Fibroblast of the aortic adventitia (primary cell): ENCODE measurements at places on chromosomes 7 and 10.
A peak's percentile ranks its signal among the peaks of the same experiment; 100 is the strongest.

DNA sequence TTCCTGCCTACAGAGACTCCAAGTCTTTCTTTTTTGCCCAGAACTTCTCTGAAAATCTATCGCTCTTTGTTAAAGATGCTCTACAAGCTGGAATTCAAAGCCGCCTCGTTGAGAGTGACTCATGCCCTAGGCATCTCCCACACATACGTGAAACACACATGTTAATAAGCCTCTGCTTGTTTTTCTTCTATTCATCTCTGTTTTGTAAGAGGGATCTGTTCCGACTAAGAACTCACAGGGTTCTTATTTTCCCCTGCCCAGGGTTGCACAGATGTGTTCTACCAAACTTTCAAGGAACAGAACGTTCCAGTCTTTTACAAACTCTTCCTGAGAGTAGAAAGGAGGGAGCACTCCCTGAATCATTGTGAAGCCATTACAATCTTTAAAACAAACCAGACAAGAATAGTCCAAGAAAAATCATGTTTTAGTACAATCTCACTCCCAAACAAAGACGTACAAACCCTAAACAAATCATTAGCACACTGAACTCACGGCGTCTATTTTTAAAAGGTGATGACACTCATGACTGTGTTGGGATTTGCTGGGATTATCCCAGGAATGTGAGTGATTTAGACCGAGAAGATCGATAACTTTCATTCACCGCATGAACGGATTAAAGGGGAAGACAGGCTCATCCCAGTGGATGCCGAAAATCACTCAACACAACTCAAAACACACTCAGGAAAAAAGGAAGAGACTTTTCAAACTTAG lies 55.3 kb upstream of the INPP5A start:
- peak; percentile 93 for DNase-seq

DNA sequence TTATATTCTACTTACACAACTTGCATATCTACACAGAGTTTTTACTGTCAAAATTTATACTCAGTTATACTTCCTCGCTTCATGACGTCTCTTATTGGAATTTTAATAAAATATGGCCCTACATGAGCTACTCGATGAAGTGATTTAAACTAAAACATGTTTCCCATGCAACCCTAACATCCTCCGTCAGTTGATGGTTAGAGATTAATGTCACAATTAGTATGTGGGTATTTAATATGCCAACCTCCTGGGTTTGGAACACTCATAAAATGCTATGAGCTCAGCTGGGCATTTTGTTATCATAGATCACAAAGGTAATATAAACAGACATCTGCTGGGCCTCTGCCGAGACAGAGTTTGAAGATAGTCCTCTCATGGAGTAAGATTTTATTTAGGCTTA lies 66.5 kb downstream of the GNAT3 start:
- no peak for DNase-seq

DNA sequence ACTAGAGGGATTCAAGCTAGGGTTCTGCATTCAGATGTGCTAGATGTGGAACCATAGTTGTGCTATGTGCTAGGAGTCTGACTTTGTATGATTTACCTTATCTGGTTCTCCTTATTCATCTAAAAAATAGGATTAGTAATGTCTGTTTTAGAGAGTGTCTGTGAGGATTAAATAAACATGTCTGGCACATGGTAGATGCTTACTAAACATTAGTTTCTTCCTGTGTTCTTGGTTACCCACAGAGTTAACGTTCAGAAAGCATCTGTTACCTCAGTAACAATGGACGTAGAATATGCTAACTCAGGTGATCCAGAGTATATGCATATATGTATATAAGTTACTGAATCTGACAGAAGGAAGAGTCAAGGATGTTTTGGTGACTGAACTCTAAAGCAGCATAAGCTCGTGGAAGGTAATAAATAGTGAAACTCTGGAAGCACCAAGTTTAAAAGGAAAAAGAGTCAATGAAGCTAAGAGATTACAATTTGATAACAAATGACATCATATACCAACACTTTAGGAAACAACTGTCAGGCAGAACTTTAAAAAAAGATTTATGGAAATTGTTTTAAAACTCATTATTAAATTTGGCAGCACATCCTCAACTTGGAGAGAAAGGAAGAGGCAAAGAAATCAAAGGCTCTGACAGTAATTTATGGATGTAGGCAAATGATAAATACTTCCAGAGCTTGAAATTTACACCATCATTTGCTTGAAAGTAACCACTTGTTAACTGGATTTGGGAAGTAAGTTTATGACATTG lies 127.0 kb downstream of the CCNY start:
- no peak for DNase-seq

- DNase-seq = no peak
These were observed 374.6 kb downstream of the THSD7A start for GRCh38 chr7:11457419-11457818.

DNA sequence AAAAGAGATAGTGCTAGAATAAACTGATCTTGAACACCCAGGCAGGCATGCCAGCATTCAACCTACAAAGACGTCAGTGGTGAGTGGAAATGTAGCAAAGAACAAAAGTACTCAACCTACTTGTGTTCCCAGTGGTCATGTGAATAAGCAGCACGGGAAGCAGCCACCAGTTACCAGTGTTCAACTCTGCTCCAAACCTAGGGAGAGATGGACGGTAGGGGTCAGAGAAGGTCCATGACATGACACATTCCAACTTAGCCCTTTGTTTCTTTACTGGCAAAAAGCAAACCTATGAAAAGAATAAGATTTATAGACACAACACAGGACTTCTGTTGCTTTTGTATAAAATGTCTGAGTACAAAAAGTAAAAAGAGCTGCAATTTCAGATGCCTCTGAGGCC lies 511.4 kb downstream of the XPNPEP1 start:
- peak; percentile 25 for DNase-seq

GRCh38 chr7:19248115-19248514 lies 102.9 kb upstream of the FERD3L start:
- no peak for DNase-seq

- DNase-seq = no peak
These were observed 7.4 kb downstream of the NRCAM start for GRCh38 chr7:108448584-108449505.

GRCh38 chr7:53013925-53014324 lies 21.5 kb upstream of the POM121L12 start:
- no peak for DNase-seq

DNA sequence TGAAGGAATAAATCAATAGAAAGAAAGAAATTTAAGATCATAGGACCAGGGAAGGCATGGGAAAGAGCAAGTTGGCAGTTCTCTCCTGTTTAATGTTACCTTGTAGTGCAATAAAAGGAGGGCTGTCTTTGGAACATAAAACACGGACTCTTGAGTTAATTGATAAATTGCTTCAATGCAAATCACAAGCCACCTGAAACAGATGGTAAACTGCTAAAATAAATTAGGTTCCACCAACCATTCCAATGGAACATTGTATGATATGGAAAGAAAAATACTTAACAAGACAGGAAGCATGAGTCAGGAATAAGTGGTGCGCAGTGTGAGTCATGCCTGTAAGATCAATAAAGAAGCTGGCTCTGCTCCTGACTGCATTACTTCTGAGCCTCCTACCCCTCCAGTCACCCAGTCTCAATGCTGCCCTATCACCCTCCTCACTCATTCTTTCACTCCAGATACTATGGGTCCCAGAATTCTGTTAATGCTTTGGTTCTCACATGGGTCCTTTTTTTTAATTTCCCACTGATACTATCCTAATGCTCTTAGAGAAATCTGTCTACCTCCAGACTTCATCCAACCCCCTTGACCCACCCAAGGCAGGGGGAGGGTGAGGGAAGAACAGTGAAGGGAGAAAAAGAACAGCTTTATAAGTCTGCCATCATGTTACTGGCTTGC lies 78.9 kb downstream of the LRRC17 start:
- peak; percentile 97 for DNase-seq

DNA sequence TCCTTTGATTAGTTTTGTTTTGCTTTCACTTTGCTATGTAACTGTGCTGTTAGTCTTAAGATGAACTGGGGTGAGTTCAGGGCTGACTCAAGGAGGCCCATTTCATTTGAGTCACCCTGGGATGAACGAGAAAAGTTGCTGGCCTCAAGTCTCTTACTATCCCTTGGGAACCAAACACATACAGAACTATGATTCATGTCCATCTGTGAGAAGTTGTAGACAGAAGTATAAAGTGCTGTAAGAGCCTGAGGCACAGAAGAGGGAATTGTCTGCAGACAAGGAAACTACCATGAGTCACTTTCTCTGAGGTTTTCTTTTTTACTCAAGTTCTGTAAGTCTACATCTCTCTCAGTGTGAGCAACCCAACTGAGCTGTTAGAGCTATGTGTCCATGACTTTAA lies 179.8 kb upstream of the CSTF2T start:
- DNase-seq = peak; percentile 99

- no peak for DNase-seq
These were observed 82.9 kb downstream of the KIAA1549 start for GRCh38 chr7:138898255-138898654.

- DNase-seq = no peak
These were observed 81.5 kb downstream of the LHPP start for GRCh38 chr10:124543146-124543545.

DNA sequence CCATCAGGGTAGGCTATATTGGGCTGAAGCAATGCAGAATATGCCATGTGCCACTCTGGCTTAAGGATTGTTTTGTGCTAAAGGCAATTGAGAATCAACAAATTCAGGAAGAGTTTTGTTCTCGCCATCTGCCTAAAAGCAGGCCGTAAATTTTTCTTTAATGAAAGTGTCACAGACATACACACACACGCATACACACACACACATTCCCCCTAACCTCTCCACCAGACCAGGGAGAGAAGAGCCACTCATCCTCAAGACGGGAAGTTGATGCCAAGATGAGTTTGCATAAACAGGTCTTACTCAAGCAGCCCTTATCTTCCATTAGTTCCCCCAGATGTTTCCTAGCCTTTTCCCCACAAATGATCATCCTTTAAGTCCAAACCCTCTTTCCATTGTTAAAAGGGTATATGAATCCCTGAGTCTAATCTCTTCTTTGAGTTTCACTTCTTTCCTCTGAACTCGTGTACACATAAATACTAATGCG lies 59.6 kb upstream of the TRIM24 start:
- DNase-seq = no peak

DNA sequence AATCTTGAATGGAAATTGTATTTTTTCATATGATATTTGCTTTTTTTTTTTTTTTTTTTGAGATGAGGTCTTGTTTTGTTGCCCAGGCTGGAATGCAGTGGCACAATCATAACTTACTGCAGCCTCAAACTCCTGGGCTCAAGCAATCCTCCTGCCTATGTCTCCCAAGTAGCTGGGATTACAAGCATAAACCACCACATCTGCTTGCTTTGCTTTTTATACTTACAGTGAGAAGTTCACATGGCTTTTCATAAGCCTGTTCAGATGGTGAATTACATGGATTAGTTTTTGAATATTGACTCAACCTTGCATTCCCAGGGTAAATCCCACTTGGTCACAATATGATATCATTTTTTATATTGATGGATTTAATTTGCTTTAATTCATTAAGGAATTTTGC lies 22.0 kb downstream of the LRRD1 start:
- peak; percentile 9 for DNase-seq

DNA sequence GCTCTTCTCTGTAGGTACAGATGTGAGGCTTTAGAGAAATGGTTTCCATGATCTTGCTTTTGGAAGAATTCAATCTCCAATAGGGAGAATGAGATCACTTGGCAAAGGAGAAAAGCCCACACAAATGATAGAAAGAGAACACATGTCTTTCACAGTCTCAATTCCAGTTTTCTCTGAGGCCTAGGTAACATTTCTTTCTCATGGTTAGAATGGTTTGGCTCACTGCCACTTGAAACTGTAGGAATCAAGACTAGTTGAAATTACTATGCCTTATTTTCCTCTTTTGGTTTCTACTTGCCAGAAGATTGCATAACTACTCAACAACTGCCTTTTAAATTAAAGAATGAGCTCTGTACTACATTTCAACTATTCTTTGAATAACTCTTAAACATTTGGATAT lies 276.5 kb upstream of the TEX47 start:
- no peak for DNase-seq

- no peak for DNase-seq
These were observed 6.1 kb downstream of the SKAP2 start for GRCh38 chr7:26858241-26858715.

DNA sequence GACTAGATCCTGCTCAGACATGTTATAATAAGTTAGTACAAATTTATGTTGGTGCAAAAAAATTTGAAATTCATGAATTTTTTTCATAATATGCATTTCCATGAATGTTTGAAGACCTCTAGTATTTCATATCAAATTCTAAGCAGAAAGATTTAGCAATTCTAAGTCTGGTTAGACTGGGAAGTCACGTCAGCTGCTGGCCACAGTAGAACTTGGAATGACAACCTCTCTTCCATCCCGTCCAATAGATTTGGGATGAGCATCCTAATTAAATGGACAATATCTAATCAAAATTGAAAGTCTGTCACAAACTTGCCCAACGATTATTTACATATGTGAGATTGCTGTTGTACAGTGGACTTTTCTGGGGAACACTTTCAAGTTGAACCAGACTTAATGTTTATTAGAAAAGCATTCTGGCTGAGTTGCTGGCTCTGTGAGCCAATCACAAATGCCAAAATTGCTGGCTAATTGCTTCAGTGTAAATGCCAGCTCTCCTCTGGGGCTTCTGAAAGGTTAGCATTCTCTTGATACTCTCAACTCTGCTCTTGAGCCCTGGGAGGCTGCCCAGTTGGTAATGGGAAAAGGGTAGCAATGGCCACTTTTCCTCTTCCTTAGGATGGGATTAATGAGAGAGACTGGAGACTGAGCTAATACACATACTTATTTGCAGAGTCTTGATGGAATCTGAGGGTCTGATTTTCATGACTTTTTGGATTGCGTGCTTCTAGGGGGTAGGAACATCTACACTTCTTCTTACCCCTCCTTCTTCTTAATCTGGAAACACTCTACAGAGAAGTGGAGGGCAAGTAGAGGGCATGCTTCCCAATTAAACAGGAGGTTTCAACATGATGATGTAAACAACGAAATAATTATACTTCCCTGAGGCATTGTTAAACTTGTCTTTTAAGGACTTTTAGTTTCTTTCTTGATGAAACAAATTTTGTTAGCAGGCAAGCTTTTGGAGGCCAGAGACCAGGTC lies 253.5 kb downstream of the BAMBI start:
- DNase-seq = no peak

GRCh38 chr7:82677493-82677892 lies 233.9 kb upstream of the CACNA2D1 start:
- no peak for DNase-seq

- peak; percentile 20 for DNase-seq
These were observed 116.2 kb downstream of the JAZF1 start for GRCh38 chr7:28064437-28064836.
